ENCODE measurements at places on chromosomes 12 and 14.

DNA sequence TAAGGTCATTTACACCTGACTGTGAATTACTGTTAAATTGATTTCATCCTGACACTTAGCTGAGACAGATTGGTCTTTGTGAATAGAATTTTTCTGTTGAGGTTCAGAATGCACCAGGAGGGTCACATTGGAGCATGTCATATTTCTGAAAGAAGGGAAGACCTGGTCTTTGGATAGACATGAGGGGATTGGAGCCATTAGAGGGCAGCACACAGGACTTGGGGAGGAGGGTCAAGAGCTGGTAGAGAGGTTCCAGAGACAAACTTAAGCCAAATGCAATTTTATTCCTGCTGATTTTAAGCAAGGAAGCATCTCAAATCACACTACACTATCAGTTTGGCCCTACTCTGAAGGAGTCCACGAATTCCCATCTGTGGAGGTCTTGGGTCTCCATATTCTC lies 41.1 kb downstream of the GUCY2C start:
- DNase-seq: no peak

GRCh38 chr14:36845356-36846012 lies 183.8 kb downstream of the PAX9 start:
- DNase-seq: no peak

GRCh38 chr12:93823616-93824391 lies 146.6 kb downstream of the CRADD start:
- no peak for DNase-seq

DNA sequence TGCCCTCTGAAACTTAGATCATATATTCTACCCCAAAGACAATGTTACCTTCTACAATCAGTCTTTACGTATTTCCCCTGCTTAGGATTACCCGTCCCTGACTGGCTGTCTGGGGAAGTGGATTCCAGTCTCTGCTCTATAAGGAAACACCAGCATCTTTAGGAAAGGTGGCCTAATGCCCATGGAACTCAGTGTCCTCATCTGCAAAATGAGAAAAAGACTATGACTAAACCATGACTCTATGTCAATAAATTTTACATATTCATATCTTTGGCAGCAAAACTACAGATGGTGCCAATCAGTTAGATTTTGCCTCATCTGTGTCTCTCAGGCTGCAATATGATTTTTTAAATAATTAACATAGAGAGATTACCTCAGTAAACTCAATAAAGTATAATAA lies 133.8 kb downstream of the ITPR2 start:
- DNase-seq: no peak

DNA sequence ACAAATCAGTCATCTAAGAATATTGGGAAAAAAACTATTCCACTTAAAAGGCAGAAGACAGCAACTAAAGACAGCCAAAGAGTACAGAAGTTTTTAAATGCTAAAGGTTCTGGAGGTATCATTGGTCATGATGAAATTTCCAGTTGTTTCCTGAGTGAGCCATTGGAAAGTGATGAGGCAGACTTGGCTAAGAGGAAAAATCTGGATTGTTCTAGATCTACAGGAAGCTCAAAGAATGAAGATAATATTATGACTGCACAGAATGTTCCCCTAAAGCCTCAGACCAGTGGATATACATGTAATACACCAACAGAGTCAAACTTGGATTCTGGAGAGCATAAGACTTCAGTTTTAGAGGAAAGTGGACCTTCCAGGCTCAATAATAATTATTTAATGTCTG lies 22.8 kb downstream of the GALNT4 start:
- no peak for DNase-seq

GRCh38 chr12:3097836-3098235 lies 20.7 kb downstream of the TSPAN9 start:
- DNase-seq: no peak

- peak; percentile 77 for DNase-seq
These were observed 126.9 kb downstream of the DUSP6 start for GRCh38 chr12:89225401-89225800.

GRCh38 chr12:6979021-6979420 lies 8.3 kb downstream of the EMG1 start:
- DNase-seq: no peak

DNA sequence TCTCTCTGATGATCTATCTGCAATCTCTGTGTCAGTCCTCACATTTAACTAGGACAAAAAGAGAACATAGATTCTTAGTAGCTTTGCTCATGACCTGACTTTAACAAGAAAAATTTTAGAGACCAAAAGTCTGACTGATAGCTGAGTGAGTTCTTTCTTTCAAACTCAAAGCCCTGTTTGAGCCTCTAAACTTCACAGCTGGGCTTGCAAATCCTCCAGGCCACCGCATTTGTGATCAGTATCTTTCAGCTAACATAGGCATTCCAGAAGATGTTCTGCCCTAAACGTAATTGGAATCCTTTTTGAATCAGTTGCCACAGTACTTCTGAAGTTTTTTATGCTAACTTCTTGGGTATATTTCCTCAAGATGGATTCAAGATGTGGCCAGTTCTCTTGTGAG lies 459.0 kb downstream of the DPF3 start:
- no peak for DNase-seq

GRCh38 chr12:46549527-46550265 lies 177.1 kb upstream of the SLC38A2 start:
- peak; percentile 33 for DNase-seq
